Stimulated activated CD4-positive, alpha-beta T cell treated with anti-CD3 and anti-CD28 coated beads, Interleukin-12 subunit alpha, Interleukin-12 subunit beta, amount 100 ng/mL, for 24 hours (primary cell): ENCODE measurements at places on chromosomes 16 and 17.

GRCh38 chr17:16391451-16391850, 10.6 kb downstream of the UBB start:
- DNase-seq, result no peak

DNA sequence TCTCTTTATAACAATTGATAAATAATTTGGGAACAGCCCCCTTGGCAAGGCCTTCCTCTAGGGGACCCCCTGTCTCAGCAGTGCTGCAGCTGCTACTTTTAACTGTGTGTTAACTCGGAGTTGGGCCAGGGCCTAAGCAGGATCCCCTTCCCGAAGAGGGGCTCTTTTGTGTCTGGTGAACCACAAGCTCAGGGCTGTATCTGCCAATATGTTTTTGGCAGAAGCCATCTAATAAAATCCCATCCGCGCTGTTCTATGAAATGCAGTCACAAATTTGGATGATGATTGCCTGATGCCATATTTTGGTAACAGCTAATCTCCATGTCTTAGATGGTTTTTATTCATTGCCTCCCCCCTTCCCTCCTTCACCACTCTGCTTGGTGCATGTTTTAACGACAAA, 267.7 kb downstream of the FTO start:
- no peak for DNase-seq

GRCh38 chr17:32936186-32936893, 8.4 kb downstream of the TMEM98 start:
- no peak for DNase-seq

GRCh38 chr17:70124723-70125122, 44.6 kb upstream of the KCNJ2 start:
- no peak for DNase-seq

DNA sequence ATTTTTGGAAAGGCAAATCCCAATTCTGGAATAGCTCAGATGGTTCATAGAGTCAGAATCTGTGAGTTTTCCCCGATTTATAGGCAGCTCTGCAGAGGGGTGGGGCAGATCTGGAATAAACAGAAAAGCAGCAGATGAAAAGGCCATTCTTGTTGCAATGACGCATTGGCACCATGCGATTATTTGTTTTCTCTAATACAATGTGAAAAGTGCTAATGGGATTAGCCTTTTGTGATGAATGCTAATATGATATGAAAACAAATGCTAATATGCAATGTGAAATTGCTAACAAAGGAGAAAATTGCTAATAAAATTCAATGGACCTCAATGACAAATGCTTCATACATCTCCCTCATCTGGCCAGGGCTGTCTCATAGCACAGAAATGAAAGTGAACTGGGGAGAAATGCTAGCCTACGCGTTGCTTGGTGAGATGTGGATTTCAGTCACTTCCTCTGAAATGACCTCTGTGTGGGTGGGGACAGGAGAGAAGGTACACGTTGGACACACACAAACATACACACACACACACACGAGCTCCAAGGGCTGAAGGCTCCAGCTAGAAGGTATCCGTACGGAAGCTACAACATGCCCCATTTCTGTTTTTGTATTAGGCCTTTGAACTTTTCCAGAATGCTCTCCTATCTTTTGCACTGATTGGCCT, 394.5 kb downstream of the XYLT1 start:
- no peak for DNase-seq

- no peak for DNase-seq
Observed at GRCh38 chr17:32871746-32872145, 5.2 kb downstream of the MYO1D start.

DNA sequence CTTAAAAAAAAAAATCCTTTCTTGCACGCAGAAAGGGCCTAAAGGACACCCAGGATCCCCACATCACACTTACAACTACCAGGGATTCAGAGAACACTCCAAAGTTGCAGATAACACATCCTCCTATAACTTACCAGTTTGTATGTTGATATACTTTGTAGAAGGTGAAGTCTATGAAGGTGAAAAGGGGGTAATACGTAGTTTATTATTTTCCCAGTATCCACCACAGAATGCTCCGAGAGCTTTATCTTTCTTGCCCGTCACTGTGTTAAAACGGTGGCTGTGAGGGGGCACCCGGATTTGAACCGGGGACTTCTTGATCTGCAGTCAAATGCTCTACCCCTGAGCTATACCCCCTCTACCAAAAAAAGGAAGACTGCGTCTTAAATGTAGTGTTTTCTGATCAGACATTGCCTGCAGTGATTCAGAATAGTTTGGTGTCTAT, 7.9 kb upstream of the RPL23 start:
- no peak for DNase-seq

DNA sequence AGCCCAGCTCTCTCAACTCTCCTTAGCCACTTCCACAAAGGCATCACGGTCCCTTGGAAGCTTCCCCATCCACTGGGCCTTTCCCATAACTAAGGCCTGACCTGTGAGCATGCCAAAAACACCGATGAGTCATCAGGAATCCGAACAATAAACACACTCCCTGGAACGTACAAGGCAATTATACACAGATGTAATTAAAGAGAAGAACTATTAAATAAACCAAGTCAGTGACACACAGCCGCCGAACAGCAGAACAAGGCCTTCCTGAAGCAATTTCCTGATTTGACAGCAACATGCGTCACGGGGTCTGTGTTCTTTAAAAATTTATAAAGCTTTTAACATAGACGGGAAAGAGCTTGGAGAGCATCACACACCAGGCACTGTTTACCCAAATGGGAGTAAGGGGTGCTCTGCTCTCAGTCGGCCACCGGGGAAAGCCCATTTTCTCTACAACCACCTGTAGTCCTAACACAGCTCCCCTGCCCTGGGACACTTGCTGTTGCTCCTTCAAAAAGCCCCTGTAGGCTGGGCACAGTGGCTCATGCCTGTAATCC, 29.4 kb downstream of the COG7 start:
- no peak for DNase-seq

GRCh38 chr17:60653569-60653968, 24.1 kb upstream of the BCAS3 start:
- no peak for DNase-seq

- DNase-seq, result no peak
Observed at GRCh38 chr17:42520540-42520951, 15.5 kb upstream of the NAGLU start.

DNA sequence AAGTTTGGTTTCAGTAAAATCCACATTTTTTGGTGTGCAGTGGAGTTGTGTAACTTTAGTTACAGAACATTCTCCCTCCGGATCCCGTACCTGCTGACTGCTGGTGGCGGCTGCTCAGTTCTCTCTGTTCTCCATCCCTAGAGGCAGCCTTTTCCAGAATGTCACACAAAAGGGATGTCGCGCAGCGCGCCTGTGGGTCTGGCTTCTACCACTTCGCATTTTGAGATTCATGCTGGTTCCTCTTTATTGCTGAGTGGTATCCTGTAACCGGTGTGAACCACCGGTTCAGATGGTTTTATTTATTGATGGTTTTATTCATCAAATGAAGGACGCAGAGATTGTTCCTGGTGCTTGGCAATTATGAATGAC, 981 bp upstream of the CEP131 start:
- DNase-seq, result no peak

DNA sequence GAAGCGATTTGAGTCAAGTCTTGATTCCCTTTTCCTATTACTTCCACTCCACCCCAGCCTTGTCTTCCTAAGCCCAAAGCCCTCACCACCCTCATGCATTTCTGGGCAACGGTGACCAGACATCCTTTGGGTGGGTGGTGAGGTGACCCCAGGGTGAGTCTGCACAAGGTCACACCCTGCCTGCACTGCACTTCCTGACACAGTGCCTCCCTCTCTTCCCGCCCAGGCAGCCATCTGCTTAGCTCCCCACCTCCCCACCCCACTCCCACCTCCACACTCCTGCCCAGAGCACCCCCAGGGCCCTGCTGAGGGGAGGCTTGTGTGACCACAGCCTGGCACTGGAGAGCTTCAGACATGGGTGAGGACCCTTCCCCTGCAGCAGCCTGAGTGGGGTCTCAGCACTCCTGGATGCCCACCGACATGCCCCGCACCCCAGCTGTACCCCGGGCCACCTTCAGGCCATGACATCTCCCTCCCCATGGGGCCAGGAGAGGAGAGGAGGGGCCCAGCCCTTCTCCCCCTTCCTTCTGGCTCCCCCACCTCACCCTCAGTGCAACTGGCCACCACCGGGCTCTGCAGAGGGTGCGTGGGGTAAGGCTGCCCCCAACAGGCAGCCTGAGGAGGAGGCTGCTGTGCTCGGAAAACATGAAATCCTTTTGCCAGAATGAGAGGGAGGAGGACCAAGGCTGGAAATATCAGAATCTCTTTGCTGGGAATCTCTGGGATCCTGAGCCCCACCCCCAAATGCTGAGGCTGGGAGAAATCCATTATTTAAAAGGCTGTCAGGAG, 68.6 kb downstream of the CCT6B start:
- DNase-seq, result no peak

DNA sequence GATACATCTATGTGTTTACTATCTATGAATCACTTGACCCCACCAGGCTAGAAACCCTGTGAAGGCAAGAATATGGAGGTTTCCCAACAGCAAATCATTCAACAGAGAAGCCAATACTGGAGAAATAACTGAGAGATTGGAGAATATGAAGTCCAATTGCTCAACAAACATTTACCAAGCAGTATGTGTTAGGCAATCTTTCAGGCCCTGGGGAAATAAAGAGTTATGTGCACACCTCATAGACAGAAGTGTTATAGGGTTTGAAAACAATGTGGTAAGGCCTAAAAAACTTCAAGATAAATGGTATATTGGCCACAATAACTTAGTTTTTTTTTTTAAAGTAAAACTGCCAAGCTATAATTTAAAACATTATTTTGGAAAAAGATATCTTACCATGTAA, 1245.8 kb downstream of the CDH11 start:
- DNase-seq, result no peak

DNA sequence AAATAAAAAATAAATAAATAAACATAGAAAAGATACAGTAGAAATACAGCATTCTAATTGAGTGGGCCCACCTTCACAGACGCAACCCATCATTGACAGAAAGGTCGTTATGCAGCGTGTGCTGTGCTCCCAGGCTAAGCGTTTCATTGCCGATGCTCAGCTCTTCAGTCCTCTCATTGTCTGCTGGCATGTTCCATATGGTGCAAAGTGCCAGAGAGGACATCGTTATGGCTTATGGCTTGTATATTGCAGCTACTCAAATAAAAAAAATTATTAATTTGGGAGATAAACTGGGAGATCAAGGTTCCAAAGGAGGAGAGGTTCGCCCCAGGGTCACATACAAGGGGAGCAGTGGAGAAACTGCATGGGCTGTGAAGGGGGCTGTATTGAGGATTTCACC, 11.3 kb upstream of the UBALD2 start:
- no peak for DNase-seq
